ENCODE measurements at places on chromosomes 16 and 17.

GRCh38 chr17:32927724-32928585 lies at the start of gene TMEM98:
Gene TMEM98, plus strand, starts transcription at chr17:32928153. Its CDS starts 3,376 bp downstream, at chr17:32931529.
- DNase-seq, result no peak

GRCh38 chr17:44309472-44309871 lies 1.1 kb downstream of the RUNDC3A start:
- no peak for DNase-seq

DNA sequence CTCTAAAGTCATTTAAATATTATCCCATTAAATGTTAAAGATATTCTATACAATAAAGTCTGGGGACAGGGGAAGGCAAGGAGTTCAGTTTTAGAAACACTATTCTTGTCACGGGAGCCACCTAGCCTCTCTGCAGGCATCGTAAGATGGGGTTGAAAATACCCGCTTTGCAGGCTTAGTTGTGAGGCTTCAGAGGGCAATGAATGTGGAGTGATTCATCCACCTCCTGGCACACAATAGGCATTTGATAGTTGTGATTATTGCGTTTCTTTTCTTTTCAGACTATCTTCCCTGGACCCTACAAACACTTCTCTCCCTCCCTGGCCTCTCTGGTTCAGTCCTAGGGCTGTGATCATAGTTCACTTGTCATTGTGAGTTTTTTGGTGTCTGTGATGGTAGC lies 19.6 kb downstream of the GLP2R start:
- no peak for DNase-seq

GRCh38 chr16:1027501-1027815 lies 45.1 kb upstream of the SSTR5 start:
- DNase-seq, result no peak

DNA sequence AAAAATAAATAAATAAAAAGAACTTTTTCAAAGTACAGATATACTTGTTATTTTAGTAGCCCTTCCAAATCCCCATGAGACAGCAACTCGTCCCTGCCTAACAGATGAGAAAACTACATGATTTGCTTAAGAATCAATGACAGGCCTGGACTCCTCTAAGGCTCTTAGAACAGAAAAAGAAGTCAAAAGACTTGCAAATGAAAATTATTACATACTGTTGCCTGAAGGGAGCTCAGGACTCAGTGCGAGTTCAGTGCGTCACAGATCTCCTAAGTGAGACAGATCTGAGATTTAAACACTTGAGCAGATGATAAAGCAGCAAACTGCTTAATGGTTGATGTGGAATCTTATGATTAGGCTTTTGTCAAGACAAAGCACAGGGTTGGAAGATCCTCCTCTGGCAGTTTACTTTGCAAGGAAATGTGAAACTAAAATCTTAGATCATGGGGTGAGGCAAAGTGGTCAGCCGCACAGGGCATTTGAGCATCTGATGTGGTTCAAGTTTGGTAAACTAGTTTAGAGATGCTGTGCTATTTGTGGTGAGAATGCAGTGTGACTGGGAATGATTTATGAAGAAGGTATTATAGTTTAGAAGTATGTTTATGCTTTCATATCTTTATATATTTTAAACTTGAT lies 138.1 kb downstream of the TRIM37 start:
- DNase-seq, result no peak

DNA sequence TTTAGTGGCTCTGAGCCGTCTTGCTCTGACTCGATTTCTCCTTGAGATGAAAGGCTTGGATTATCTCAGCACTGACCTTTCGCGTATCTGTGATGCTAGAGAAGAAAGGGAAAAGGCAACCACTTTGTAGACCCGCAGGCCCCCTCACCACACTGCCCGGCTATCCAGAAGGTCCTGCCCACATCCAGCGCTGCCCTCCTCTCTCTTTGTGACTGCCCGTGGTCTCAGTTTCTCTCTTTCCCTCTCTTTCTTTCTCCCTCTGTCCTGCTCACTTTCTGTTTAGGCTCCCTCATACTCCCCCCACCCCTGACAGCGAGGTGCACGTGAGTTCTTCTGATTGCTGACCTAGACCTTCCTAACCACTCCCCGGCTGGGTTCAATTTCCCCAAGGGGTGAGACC lies 12.8 kb upstream of the TBX21 start:
- no peak for DNase-seq

- DNase-seq, result no peak
These were observed 1404.1 kb downstream of the CDH11 start for GRCh38 chr16:63717806-63718205.

GRCh38 chr16:11636172-11636721 lies 32.0 kb upstream of the SNN start:
- DNase-seq, result no peak

- DNase-seq, result no peak
These were observed 10.2 kb downstream of the CYB561 start for GRCh38 chr17:63435681-63436522.

- DNase-seq, result no peak
These were observed 13.5 kb downstream of the TMC6 start for GRCh38 chr17:78114831-78115723.
